ENCODE measurements at places on chromosomes 11 and 22.

GRCh38 chr11:104997288-104997687, 25.7 kb downstream of the CASP5 start:
- DNase-seq: no peak

- DNase-seq: no peak
Measured at GRCh38 chr22:26619510-26619909, 1.7 kb upstream of the CRYBB1 start.

DNA sequence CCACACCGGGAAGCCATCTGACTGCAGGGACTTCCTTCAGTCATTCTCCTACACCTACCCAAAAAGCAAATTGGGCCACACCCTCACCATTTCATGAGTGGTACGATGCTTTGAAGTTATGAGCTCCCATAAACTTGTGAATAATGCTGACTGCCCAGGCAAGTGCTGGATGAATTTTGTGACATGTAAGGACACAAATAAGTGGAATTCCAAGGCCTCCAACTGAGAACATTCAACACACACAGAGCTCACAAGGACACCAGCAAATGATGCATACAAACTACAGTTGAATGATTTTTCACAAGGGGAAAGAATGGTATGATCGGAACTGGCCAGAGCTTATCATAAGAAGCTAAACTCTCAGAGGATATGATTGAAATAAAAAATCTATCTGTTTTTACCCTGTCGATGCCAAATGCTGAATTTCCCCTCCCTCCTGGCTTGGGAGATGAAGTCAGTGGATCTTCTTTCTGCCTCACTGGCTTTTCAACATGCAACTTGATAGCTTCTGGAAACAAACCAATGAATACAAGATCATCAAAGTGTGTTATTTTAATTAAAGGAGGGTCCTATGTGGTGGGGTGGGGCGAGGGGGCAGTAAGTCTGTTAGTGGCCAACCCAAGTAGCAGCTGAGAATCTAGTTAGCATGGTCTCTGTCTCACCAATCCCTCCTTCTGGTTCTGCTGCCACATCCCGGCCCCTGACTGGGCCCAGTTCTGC, 123.8 kb downstream of the WT1 start:
- DNase-seq: no peak

GRCh38 chr22:20816559-20816958, 42.1 kb downstream of the PI4KA start:
- DNase-seq: no peak

- DNase-seq: no peak
Measured at GRCh38 chr22:17847360-17848078, 73.2 kb upstream of the BID start.

DNA sequence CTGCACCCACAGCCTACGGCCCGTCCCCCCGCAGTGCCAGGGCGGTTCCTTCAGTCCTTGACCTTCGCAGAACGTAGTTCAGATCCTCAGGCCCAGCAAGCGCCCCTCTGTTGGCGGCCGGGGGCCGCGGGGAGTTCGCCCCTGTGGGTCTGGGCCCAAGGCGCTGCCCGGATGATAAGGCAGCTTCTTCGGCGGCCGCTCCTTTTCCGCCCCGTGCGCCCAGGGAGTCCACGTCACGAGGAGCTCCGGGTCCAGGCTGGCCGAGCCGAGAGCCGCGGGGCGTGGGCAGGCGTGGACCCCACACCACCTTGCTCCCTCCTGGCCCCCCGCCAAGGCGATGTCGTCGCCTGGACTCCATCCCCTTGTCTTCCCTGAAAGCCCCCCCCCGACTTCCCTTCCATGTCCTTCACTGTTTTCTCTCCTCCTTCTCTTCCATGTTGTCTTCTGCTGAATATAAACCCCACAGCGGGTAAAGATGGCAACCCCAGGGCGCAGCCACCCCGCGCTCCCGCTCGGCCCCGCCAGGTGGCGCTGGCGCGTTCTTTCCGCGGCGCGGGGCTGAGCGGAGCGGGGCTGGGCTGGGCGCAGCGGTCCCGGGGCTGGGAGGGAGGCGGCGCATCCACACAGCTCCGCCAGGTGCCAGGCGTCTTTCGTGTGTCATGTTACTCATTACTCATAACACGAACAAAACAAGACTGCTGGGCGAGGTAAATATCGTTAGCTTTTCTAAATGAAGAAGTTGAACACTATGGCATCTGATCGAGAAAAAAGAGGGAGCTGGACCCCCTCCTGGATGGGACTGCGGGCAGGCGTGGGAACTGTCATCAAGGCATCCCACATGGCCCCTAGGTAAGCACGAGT, 321.0 kb downstream of the NTM start:
- DNase-seq: no peak

GRCh38 chr11:20221566-20221965, 61.3 kb upstream of the DBX1 start:
- no peak for DNase-seq

DNA sequence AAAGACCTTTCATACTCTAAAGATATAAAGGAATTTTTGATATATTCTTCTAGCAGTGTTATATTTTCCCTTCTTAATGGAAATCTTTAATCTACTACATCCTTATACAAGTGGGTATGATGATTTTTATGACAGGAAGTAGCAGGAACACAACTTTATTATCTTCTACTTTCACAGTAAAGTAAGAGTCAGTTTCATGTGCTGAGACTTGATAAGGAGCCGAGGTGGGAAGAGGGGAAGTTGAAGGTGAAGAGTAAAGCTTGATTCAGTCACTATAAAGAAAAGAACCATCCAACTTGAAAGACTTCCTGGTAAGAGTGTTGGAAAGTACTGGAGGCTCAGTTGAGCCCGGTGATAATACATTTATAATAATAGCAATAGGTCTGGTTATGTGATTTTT, 82.1 kb upstream of the PTH start:
- no peak for DNase-seq

GRCh38 chr11:101741061-101741460, 157.3 kb upstream of the TRPC6 start:
- no peak for DNase-seq

DNA sequence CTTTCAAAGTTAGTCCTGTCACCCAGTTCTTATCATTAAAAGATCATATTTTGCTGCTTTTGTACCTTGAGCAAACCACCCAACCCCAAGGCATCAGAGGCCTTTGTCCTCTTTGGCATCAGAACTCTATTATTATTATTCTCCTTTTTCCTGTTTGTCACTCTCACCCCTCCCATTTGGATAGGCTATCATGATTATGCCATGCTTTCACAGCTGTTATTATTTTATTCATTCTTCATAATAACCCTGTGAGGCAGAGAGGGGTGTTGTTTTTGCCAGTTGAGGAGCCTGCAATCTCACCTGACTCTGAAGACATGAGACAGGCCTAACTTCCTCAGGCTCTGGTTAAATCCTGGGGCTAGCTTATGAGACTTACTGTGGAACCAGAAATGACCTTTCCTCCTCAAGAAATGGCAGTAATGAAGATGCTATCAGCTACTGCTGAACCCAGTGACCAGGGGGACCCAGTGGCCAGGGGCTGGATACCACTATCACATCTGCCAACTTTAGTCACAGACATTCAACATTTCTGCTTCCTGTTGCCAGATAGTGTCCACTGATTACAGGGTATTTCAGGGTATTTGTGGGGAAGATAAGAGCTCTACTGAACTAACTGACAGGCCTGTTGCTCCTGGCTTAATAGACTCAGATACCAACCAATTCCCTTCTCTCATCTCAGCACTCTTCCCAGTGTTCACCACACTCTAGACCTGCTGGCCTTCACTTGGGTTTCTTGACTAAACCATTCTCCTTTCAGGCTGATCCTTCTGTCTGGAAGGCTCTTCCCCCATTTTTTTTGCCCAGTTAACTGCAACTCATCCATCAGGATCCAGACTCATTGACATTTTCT, 11.8 kb upstream of the SWAP70 start:
- DNase-seq: no peak

DNA sequence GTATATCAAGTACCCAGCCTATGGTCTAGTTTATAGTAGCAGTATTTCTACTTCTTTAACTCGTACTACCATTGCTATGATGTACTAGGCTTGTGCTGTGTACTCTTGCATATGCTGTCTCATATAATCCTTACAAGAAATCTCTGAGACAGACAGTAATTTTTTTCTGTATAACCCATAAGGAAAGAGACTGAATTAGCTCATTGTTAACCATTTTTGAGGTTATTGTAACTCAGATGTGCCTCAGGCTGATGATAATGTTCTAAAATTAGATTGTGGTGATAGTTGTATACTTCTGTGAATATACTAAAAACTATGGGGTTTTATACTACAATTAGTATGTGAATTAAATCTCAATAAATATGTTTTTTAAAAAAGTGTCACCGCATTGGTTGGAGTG, 112.2 kb upstream of the RRM1 start:
- no peak for DNase-seq
